ENCODE measurements at places on chromosomes 11 and 22.

DNA sequence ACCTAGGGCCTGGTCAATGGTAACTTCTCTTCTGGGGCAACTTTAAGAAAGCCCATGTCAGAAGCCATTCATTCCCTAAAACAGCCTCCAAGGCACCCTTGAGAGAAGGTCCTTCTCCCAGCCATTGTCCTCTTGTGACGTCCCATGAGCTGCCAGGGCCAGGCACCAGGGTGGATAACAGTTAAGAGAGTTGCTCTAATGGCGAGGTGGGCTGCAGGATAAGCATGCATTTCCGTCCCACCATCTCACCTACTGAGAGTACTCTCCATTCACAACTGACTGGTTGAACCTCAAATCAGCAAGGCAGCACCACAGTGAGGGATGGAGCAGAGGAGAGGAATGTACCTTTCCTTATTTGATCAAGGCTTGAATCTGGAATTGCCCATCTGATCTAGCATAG, 14.6 kb downstream of the POU2AF1 start:
- no peak for DNase-seq

GRCh38 chr11:66810576-66811185, 32.6 kb upstream of the RCE1 start:
- DNase-seq: no peak

GRCh38 chr11:20912922-20913512, 243.6 kb downstream of the NELL1 start:
- no peak for DNase-seq

- no peak for DNase-seq
These were observed 6.1 kb upstream of the CD59 start for GRCh38 chr11:33742249-33742851.

GRCh38 chr11:122179961-122180834, 64.2 kb upstream of the BLID start:
- DNase-seq: no peak

DNA sequence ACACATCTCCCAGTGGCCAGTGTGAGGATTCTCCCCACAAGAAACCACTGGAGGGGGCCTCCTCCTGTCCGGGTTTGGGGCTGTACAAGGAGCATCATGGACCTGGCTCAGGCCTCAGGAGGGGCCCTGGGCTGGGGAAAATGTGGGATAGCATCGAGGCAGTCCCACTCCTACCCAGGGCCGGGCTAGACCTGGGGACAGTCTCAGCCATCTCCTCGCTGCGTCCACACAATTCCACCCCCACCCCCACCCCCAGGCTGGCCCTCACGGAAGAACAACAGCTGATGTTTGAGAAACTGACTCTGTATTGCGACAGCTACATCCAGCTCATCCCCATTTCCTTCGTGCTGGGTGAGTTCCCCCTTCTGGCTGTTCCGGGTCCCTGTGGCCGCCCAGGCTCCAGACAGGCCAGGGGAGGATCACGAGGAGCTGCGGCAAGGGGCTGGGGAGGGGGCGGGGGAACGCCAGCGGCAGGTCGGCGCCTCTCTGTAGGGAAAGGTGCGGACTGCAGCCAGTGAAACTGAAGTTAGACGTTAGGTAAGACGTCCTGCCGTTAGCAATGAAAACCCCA, 4.8 kb downstream of the BEST1 start:
- no peak for DNase-seq

DNA sequence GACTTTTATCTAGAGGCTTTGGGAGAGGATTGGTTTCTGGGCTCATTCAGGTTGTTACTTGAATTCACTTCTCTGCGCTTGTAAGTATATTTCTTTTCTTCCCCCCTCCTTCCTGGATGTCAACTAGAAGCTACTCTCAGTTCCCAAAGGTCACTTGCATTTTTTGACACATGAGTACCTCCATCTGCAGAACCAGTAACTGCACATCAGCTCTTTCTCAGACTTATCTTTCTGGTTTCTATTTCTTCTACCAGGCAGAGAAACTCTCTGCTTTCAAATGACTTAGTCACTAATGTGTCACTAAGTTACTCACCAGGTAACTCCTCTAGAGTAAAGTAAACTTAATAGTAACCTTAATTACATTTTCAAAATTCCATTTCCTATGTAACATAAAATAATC, 773.0 kb upstream of the LUZP2 start:
- no peak for DNase-seq

DNA sequence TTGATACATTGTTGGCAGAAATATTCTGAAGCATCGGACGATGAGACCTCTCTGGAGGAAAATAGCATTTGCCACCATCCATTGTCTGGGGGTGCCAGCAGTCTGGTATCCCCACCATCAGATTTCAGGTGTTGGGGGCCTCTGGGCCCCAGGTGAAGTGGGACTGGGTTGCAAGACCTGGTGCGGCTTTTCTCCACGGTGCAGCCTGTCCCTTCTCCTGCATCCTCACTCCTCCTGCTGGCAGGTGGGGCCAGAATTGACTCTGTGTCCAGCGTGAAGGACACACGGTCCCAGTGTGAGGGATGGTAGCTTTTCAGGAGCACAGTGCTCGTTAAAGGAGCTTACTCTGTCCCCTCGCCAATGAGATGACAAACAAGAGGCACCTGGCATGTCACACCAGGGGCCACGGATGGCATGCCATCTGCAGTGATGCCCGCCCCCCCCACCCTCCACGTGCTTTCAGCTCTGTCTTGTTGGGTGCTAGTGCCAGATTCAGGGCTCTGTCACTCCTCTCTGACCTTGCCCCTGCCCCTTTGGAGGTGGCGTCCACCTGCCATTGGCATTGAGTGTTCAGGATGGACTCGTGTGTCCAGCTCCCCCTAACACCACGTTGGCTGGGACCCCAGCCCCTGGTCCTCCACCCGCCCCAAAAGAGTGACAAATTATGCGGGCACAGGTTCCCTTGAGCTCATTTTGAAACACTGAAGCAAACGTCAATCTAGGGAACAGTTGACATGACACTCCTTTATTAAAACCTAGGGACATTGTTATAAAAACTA, 62.4 kb downstream of the PARVG start:
- DNase-seq: no peak
